ENCODE measurements at places on chromosomes 13 and 19.
A peak's percentile ranks its signal among the peaks of the same experiment; 100 is the strongest.

DNA sequence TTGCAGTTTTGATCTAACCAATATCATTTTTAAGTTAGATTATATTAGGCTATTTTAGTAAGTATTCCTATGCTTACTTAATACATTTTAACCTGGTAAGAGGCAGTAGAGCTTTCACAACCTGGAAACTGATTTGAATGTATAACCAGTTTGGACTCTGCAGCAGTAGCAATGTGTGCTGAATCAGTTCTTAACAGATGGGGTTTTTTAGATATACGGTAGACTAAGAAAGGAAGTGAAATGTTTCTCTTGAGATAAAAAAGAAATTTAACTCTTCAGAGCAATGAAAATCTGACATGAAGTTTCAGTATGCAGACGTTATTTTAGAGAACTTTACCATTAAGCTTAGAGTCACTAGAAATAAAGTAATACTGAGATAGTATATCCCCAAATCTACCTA is 2.7 kb downstream of the NBEA start:
- peak; percentile 36 for DNase-seq

GRCh38 chr13:109655611-109656010 is 130.8 kb downstream of the IRS2 start:
- no peak for DNase-seq

DNA sequence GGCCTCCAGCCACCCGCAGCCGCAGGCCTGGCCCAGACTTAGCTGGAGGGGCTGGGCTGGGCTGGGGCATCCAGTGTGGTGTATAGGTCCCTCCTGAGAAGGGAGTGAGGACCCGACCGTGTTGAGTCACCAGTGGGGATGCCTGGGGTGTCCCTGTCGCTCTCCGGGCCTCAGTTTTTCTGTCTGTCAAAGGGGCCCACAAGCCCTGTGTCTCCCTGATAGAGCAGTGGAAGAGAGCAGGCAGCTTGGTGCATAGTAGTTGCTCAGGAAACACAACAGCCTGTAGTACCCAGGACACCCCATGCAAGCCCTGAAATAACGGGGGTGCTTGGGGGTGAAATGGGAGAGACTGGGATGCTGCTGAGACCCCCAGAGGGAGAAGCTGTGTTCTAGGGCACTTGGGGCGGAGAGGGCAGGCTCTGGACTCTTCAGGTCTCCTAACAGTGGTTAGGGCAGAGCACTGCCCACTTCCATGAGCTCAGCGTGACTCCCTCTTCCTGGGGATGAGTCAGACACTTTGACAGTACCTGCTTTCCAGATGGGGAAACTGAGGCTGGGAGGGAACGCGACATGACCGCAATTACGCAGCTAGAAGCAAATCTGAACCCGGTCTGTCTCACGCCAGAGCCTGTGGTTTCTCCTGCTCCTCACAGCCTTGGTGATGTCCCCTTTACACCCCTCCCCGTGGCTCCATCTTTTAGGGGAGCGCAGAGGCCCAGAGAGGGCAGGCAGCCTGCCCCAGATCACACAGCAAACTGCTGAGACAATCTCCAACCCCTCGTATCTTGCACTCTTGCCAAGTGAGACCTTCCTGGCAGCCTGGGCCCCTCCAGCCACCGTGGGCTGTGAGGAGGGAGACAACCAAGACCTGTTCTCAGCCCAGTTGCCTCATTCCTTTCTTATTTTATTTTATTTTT is 692 bp downstream of the SULT2B1 start:
- DNase-seq, result no peak

DNA sequence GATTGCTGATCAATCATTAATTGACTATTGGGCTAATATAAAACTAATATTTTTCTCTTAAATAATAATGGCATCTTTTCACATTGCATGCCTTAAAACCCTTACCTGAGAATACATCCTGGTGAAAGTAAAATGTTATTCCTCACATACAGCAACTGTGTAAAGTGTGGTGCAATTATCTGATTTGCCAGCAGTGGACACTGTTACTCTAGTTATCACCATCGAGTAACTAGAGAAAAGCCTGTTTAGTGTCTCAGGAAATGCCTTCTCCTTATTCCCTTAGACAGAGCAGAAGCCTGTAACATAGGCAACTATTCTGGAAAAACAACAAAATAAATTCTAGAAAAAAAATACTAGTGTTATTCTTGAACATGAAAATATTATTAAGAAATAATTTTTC is 459.8 kb downstream of the FGF14 start:
- peak; percentile 25 for DNase-seq

- no peak for DNase-seq
Measured at GRCh38 chr13:48526286-48526685, 6.6 kb downstream of the RCBTB2 start.

DNA sequence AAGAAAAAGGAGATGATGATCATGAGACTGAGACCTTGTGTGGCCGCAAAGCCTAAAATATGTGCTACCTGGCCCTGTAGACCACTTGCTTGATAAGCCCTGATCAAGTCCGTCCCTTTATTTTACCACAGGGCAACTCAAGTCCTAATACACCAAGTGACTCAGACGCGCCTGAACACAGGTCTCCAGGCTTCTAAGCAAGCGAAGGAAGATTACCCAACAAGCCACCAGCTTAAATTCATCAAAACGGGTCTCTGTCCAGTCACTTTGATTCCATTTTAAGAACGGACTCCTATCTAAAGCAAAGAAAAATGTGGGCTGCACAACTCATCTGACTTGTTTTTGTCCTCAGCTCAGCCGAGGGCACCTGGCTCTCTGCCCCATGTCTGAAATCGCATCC is 26.8 kb downstream of the SLC7A1 start:
- DNase-seq, result no peak

GRCh38 chr13:31476266-31476665 is 263.1 kb upstream of the RXFP2 start:
- DNase-seq, result no peak

GRCh38 chr13:44300895-44301638 is 72.6 kb upstream of the SERP2 start:
- DNase-seq, result peak; percentile 82

DNA sequence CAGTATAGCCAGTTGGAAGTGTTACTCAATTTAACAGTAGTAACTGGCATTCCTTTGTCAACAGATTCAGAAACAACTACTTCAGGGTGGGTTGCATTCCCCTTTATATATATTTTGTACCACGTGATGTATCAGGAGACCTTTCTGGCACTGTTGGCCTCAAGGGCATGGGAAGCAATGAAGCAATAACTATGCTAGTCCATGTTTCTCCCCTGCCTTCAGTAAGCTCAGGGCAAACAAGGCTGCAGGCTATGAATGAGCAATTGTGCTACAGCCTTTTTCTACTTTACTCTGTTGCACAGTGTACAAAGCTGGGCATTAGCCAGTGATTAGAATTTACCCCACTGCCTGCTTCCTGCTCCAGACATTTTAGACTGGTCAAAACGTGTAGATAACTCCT is 348.8 kb downstream of the GPC5 start:
- no peak for DNase-seq

DNA sequence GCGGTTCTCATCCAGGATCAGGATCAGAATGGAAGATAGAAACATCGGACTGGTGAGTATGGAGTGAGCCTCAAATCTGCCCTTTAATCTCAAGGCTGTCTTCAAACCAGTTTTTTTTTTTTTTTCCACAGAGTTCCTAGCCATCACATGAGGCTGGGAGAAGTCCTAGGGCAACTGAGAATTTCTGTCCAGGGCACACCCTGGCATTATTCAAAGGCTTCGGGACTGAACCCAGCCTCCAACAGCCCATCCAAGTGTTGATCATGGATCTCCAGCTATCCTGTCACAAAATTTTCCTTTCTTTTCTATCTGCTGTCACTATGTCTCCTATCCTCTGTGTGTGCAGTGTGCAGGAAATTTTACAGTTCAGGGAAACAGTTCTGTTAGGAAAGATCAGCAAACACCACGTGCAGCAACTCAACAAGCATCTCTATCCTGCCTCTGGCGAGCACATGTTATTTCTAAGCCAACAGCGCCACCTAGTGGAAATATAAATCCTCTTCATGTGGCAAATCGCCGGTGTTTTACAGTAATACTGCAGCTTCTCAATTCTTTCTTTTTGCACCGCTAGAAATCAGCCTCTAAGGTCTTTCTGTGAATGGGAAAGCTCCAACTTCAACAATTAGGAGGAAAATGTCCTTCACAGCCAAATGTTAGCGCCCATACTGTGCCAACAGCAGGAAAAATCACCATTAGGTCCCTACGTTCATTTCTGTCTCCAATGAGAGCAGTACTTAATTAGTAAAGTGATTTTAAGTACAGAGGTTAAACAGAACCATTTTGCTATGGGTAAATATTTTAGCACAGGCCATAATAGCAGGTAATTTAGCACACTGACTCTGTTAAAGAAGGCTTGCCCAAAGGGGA is 21.4 kb upstream of the ZNF181 start:
- peak; percentile 78 for DNase-seq

- no peak for DNase-seq
Measured at GRCh38 chr19:19385896-19386869, 19.3 kb upstream of the GATAD2A start.

GRCh38 chr19:46368116-46368515 is 21.2 kb downstream of the PPP5C start:
- no peak for DNase-seq

DNA sequence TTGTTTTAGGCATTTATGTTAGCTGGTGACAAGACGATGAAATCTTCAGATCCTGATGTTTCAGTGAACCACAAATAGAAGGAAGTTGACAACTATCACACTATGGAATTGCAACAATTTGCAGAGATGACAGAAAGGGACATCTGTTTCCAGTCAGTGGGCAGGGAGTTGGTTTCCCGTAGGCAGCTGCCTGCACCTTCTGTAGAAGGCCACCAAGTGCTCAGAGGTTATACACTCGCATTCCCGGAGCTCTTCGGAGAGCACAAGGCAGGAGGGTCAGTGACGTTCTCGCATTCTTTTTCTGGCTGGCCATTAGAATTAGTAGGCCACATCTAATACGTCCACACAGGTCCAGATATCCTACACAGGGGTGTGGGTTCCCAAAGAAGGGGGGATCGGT is 129.4 kb downstream of the SHISA2 start:
- no peak for DNase-seq

- no peak for DNase-seq
Measured at GRCh38 chr13:66778461-66778860, 451.7 kb downstream of the PCDH9 start.

DNA sequence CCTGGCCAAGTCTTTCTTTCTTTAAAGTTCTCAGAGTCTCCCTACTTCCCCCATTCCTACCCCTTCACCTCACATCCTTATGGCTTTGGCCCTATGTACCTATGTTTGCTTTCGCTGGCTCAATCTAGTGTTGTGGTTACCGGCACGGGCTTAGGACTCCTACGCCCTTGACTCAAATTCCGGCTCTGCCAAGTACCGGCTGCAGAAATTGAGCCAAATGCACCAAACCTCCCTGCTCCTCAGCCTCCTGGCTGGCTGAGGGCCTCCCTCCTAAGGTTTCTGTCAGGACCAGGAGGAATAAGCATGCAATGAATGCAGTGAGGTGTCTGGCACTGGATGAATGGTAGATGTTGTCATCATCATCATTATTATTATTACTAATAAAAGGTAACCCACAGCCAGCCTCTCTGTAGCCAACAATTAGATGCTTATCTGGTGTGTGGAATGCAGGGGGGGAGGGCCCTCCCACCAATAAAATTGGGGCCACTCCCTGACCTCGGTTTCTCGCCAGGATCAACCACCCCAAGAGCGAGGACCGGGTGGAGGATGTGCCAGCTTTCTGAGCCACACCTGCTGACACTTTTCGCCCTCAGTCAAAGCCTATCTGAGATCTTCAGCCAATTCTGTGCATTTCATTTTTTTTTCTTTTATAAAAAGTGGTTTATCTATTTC is 20.7 kb downstream of the KLK5 start:
- no peak for DNase-seq

GRCh38 chr19:45607071-45608029 is 5.3 kb upstream of the GPR4 start:
- peak; percentile 52 for DNase-seq

GRCh38 chr13:88085036-88085435 is 413.9 kb downstream of the SLITRK5 start:
- no peak for DNase-seq

DNA sequence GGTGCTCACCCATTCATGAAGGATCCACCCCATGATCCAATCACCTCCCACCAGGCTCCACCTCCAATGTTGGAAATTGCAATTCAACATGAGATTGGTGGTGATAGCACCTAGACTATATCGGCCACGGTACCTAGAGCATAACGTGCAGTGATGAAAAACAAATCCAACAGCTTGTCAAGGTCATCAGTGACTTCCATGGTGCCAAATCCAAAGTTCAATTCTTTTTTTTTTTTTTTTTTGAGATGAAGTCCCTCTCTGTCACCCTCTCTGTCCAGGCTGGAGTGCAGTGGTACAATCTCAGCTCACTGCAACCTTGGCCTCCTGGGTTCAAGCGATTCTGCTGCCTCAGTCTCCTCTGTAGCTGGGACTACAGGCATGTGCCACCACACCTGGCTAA is 17.1 kb upstream of the ACP7 start:
- no peak for DNase-seq

- peak; percentile 12 for DNase-seq
Measured at GRCh38 chr13:106533943-106534638, 1.4 kb downstream of the EFNB2 start.

- DNase-seq, result no peak
Measured at GRCh38 chr13:93218583-93218982, 8.0 kb upstream of the GPC6 start.

DNA sequence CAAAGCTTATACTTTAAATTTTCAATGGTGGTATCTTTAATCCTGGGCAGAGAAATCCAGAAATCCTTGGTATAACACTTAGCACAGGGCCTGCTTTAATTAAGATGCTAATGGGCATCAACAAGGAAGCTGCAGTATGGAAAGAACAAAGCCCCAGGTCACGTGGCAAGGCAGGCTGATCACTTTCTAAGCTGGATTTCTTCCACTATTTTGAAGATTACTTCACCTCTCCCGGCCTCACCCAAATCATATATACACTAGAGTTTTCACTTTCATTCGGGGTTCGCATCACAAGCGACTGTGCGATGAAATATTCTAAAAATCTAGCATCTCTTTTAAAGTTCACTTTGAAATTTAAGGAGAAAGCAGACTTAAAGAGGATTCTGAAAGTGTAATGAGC is 71.8 kb downstream of the STARD13 start:
- no peak for DNase-seq

- DNase-seq, result no peak
Measured at GRCh38 chr13:91248249-91248648, 99.2 kb upstream of the MIR17HG start.

DNA sequence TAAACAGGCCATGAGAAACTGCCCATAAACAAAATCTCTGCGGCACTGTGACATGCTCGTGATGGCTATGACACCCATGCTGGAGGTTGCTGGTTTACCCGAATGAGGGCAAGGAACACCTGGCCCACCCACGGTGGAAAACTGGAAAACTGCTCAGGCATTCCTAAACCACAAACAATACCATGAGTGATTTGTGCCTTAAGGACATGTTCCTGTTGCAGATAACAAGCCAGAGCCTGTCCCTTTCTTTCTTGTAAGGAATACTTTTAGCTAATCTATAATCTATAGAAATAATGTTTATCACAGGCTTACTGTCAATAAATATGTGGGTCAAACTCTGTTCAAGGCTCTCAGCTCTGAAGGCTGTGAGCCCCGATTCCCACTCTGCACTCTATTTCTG is 12.1 kb downstream of the ZNF561 start:
- DNase-seq, result no peak

Measured in GM12865 (cell line).